CD14-positive monocyte (primary cell): ENCODE measurements at places on chromosomes 7 and 10. TPM values are rescaled to one million over a fixed set of nuclear protein-coding genes. Genes with fewer than 3 reads are reported as not detected.

GRCh38 chr7:20114468-20114867 lies 102.7 kb downstream of the MACC1 start:
- no peaks in the 10 kb centered on the region for H3K27me3 ChIP-seq
- H3K4me3 ChIP-seq, result no peak overlapping the region
- peaks cover 16% of the 10 kb centered on the region for H3K4me1 ChIP-seq
- H3K36me3 ChIP-seq, result no peaks in the 10 kb centered on the region
- peak; percentile 93 for DNase-seq

Gene PRKRIP1
- polyA plus RNA-seq, result 22.7 and 27.0 TPM in 2 replicates

GRCh38 chr7:76050545-76050944 lies 2.6 kb downstream of the MDH2 start:
- H3K27me3 ChIP-seq, result no peaks in the 10 kb centered on the region
- no peak overlapping the region for H3K4me3 ChIP-seq
- peaks cover 29% of the 10 kb centered on the region for H3K4me1 ChIP-seq
- H3K27ac ChIP-seq, result no peak overlapping the region

GRCh38 chr10:17912754-17913153 lies 39.0 kb upstream of the SLC39A12 start:
- no peak for DNase-seq
- no peak overlapping the region for H3K27ac ChIP-seq
- no peaks in the 10 kb centered on the region for H3K27me3 ChIP-seq
- H3K4me3 ChIP-seq, result no peak overlapping the region

Gene TMEM270
- not detected for polyA plus RNA-seq

DNA sequence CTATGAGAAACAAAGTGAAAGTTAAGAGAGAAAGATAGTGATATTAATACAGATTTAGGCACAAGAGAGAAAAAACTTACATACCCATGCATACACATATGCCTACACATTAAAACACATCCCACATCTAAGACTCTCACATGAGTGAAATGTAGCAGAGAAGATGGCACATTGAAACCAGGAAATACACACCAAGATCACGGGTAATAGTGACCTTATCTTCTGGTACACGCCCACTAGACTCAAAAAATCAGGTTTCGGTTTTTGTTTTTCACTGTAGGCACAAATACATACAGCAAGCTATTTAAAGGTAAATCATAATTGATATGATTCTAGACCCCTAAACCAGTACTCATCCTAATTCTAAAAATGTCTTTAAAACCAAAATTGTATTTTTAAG lies 225.2 kb upstream of the TAC1 start:
- H3K27ac ChIP-seq, result no peak overlapping the region
- H3K4me1 ChIP-seq, result no peaks in the 10 kb centered on the region
- no peak overlapping the region for H3K4me3 ChIP-seq
- no peaks in the 10 kb centered on the region for H3K36me3 ChIP-seq

DNA sequence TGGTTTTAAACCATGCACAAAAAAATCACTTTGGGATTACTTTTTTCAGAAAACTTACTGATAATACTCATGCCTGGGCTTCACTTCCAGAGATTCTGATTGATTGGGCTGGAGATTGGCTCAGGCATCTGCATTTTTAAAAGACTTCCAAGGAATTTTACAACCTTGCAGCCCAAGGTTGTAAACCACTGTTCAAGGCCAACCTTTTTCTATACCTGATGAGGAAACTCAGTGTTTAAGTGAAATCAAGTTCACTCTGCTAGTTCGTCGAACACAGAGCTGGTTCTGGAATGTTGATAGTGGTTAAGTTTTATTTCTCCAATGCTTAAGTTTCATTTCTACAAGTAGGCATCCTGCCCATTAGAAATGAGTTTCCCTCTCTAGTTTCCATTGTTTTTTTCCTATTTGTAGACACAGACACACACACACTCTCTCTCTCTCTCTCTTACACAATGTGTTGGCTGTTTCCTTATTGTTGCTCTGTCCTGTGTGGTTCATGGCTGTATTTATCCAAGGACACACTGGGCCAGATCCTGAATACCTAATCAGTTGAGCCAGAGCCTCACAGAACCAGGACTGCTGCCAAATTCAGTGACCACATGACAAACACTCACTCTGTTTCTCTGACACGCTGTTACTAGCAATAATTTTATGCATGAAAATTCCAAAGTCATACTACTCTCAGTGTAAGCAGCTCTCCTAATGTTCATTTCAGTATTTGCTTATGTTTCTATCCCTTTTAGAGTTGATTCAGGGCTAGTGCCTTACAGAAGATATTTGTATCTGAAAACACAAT lies 3.7 kb upstream of the IFIT1B start:
- peaks cover 13% of the 10 kb centered on the region for H3K4me1 ChIP-seq
- no peaks in the 10 kb centered on the region for H3K36me3 ChIP-seq
- no peaks in the 10 kb centered on the region for H3K27me3 ChIP-seq

DNA sequence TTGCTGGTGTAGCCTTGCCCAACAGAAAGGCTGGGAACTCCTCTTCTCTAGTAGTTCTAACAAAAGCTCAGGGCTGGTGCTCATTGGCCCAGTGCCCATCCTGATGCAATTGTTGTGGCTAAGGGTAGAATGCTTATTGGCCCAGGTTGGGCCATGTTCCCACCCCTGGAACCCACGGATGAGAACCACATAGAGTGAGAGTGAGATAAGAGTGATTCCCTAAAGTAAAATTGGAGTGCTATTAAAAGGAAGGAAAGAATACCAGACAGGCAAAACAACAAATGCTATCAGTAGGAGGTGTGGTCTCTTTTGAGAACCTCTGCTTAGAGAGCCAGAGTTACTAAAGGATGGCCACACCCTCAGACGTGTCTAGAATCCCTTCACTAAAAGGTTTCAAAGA lies 49.2 kb downstream of the LGI1 start:
- H3K36me3 ChIP-seq, result no peaks in the 10 kb centered on the region
- no peak overlapping the region for H3K27ac ChIP-seq
- no peaks in the 10 kb centered on the region for H3K4me1 ChIP-seq
- DNase-seq, result no peak

GRCh38 chr7:27727058-27727457 lies 12.9 kb upstream of the TAX1BP1 start:
- H3K4me1 ChIP-seq, result peaks cover 3% of the 10 kb centered on the region
- H3K4me3 ChIP-seq, result no peak overlapping the region
- no peak for DNase-seq

DNA sequence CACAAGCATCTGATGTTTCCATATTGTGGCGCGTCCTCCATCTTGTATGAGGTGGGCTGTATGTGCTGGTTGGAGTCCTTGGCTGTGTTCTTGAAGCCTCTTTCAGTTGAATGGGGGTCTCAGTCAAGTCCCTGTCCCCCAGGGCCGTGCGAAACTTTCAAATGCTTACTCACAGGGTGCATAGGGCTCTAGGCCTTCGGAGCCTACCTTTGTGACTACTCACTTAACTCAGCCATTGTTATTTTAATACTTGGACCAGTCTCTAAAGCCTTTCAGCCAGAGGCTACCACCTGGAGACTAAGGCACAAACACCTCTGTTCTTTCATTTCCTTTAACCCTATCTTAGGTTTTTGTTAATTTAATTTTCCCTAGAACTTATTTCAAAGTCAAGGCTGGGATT lies 785.9 kb downstream of the GATA3 start:
- H3K27ac ChIP-seq, result no peak overlapping the region
- no peak for DNase-seq
- no peak overlapping the region for H3K4me3 ChIP-seq
- H3K4me1 ChIP-seq, result no peaks in the 10 kb centered on the region
- no peaks in the 10 kb centered on the region for H3K27me3 ChIP-seq
- H3K36me3 ChIP-seq, result no peaks in the 10 kb centered on the region

DNA sequence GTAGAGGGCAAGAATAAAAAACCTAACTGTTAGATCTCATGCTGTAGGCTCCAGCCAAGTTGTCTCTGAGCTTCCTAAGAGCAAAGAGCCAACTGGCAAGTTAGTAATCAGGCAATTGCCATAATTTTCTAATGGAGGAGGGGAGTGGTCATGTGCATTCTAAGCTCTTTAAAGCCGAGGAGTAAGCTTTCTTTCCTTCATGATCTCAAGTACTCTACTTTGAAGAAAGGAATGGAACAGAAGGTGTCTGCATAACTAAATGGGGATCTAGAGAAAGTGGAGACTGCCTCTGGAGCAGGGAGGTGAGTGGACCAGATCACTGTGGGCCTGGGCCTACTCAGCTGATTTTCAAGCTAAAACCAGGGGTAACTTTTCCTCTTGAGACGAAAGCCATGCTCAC lies 37.7 kb upstream of the TOMM7 start:
- no peaks in the 10 kb centered on the region for H3K36me3 ChIP-seq
- no peak overlapping the region for H3K27ac ChIP-seq
- no peak overlapping the region for H3K4me3 ChIP-seq
- no peak for DNase-seq
- H3K27me3 ChIP-seq, result no peaks in the 10 kb centered on the region
- H3K4me1 ChIP-seq, result peaks cover under 1% of the 10 kb centered on the region

Gene ECHDC3
- 10.6 TPM for polyA plus RNA-seq

Gene IRF5
- polyA plus RNA-seq, result 155 and 225 TPM in 2 replicates

DNA sequence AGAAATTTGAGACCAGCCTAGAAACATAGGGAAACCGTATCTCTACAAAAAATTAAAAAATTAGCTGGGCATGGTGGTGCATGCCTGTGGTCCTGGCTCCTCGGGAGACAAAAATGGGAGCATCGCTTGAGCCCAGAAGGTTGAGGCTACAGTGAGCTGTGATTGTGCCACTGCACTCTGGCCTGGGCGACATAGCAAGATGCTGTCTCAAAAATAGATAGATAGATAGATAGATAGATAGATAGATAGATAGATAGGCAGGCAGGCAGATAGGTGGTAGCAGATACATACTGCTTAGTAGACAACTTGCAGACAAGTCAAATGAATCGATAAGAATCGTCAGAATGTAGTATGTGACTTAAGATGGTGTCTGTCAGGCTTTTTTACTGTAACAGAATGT lies 106.9 kb downstream of the SND1 start:
- H3K36me3 ChIP-seq, result no peaks in the 10 kb centered on the region
- no peak overlapping the region for H3K4me3 ChIP-seq
- H3K27me3 ChIP-seq, result no peaks in the 10 kb centered on the region
- DNase-seq, result no peak

- no peaks in the 10 kb centered on the region for H3K4me1 ChIP-seq
- H3K27me3 ChIP-seq, result no peaks in the 10 kb centered on the region
- no peaks in the 10 kb centered on the region for H3K36me3 ChIP-seq
Measured at GRCh38 chr7:41624818-41625217, 78.1 kb downstream of the INHBA start.

DNA sequence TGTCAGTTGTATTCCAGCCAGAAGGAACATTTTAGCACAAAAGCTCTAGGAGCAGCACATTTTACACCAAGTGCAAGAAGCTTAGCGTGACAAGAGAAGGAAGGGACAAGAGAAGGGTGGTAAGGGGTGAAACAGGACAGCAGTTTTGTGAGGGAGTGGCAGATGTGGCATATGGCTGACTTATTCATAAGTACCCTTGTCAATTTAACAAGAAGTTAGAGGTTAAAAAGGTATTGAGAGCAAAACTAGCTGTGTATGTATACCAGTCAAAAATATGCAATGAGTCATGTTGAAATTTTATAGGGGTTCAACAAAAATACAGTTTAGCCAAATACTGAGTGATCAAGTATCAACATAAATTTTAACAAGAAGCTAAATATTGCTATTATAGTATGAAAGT lies 561.5 kb upstream of the POT1 start:
- no peak for DNase-seq
- no peaks in the 10 kb centered on the region for H3K4me1 ChIP-seq
- H3K27ac ChIP-seq, result no peak overlapping the region
- no peaks in the 10 kb centered on the region for H3K27me3 ChIP-seq
- no peaks in the 10 kb centered on the region for H3K36me3 ChIP-seq

- no peaks in the 10 kb centered on the region for H3K27me3 ChIP-seq
- no peaks in the 10 kb centered on the region for H3K4me1 ChIP-seq
- no peak for DNase-seq
- H3K27ac ChIP-seq, result no peak overlapping the region
- no peak overlapping the region for H3K4me3 ChIP-seq
Measured at GRCh38 chr7:111832174-111832573, 269.9 kb upstream of the IMMP2L start.

Gene RBM20
- polyA plus RNA-seq, result not detected in 2 replicates

Gene MMS19
- polyA plus RNA-seq, result 23.2 TPM

Gene CUBN
- 0.05 and 0.95 TPM in 2 replicates for polyA plus RNA-seq

Gene PRR15
- polyA plus RNA-seq, result not detected

DNA sequence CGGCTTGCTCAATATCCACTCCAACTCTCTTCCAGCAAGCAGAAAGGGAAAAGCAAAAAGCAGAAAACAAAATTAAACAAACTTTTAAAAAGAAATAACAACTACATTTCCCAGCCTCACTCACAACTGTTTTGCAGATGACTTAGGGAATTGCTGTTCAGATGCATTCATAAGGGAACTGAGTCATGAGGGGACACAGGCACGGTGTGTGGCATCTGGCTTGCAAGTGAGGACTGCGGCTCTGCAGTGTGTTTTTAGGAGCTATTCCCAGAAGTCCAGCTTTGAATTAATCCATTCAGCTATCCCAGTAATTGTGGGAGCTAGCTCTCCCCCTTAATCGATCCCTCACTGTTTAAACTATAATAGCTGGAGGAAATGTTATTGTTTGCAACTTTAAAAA lies 30.3 kb downstream of the PTN start:
- no peaks in the 10 kb centered on the region for H3K4me1 ChIP-seq
- no peak for DNase-seq
- H3K27me3 ChIP-seq, result no peaks in the 10 kb centered on the region
- H3K4me3 ChIP-seq, result no peak overlapping the region
- no peak overlapping the region for H3K27ac ChIP-seq
- H3K36me3 ChIP-seq, result no peaks in the 10 kb centered on the region

Gene ZMIZ1
- polyA plus RNA-seq, result 64.6 and 68.0 TPM in 2 replicates

- no peaks in the 10 kb centered on the region for H3K36me3 ChIP-seq
- H3K27me3 ChIP-seq, result no peaks in the 10 kb centered on the region
- no peak overlapping the region for H3K4me3 ChIP-seq
- DNase-seq, result peak; percentile 78
- H3K4me1 ChIP-seq, result peaks cover 74% of the 10 kb centered on the region
- no peak overlapping the region for H3K27ac ChIP-seq
Measured at GRCh38 chr10:110074298-110074697, 66.5 kb downstream of the ADD3 start.
